ENCODE measurements at places on chromosomes 4 and X.

- DNase-seq: no peak
Measured at GRCh38 chr4:1759818-1760223, 33.3 kb upstream of the FGFR3 start.

GRCh38 chrX:155215443-155216178, 649 bp upstream of the VBP1 start:
- no peak for DNase-seq

DNA sequence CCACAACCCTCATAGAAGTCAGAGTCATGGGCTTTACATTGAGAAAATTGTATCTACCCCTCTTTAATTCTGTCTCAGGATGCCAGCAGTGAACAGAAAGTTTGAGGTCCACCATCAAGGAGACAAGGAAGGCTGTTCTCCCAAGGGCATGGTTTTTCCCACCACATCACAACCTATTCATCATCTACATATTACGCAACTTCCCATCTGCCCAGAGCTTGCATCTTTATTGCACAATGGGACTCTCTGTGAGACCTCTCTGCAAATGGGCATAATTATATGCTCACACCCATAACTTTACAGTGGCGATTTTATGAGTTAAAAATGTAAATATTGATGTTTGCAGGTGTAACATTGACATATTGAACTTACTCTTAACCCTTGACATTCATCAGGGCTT, 38.9 kb downstream of the PAGE2 start:
- no peak for DNase-seq

GRCh38 chr4:139934708-139935195, 219.2 kb downstream of the MAML3 start:
- no peak for DNase-seq

- no peak for DNase-seq
Measured at GRCh38 chr4:57865264-57865663, 755.1 kb upstream of the IGFBP7 start.

DNA sequence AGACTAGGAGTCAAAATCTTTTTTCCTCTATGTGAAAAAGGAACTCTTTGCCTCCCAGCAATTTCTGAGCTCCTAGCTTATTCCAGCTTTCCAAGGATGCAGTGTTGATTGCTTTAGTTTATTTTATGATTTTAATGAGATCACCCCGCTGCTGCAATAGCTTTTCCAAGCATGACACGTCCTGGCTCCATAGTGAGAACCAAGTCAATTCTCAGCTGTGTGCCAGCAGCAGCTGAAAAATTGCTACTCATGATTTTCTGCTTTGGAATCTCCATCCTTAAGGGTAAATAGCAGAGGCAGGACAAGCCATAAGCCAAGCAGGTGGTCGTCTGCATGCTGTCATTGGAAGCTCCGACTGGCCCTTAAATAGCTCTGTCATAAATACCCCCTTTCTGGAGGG, 64.5 kb downstream of the FTHL17 start:
- DNase-seq: no peak
